Kidney tubule cell (primary cell): ENCODE measurements at places on chromosomes 16 and 17.

GRCh38 chr17:17725011-17725751 is 43.9 kb downstream of the RAI1 start:
- DNase-seq: no peak

- peak; percentile 11 for DNase-seq
These were observed 21.4 kb upstream of the ABCC3 start for GRCh38 chr17:50613007-50613992.

- DNase-seq: no peak
These were observed 141.6 kb downstream of the CDRT15L2 start for GRCh38 chr17:20721171-20721570.

DNA sequence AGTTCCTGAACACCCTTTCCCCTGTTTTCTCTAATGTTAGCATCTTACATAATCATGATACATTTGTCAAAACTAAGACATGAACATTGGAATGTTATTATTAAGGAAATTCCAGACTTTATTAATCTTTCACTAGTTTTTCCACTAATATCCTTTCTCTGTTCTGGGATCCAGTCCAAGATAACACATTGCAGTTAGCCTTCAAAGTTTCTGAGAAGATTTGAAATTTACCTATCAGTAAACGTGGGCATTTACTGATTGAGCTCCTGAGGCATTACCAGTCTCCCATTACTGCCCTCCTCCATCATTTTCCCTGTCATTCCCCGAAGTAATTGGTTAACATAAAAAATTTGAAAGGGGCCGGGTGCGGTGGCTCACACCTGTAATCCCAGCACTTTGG is 5.7 kb upstream of the CD300LG start:
- DNase-seq: no peak

DNA sequence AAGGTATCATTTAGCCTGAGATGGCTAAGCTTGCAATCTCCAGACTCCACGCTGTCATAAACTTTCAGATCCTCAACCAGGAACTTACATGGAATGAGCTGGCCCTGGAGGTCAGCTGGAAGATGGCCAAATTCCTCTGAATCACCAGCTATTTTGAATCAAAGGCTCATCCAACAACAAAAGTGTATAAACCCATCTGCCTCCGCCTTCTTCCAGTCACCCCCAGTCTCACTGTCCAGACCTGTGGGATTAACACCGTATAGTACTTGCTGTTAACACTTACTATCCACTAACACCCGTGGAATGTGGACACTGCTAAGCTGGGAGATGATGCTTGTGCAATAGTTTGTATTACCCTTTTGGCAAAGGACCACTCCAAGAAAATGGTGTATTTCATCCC is 1.9 kb upstream of the LCMT1 start:
- DNase-seq: peak; percentile 97

DNA sequence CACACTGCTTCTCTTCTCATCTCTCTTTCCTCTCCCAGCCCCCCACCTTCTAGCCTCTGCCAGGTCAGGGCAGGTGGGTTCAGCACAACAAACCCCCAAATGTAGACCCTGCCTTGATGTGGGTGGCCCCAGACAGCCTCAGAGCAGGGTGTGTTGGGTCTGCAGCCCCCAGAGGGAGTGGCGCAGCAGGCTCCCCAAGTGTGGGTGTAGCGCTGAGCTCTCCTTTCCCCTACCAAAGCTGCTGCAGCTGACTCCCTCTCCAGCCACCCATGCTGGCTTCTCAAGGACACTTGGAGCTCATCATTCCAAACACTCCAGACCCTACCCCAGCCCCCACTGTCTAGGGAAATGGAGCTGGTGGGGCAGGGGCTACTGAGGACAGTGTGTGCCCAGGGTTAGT is 27.3 kb downstream of the NLRC3 start:
- DNase-seq: no peak

- no peak for DNase-seq
These were observed 26.0 kb downstream of the SMARCE1 start for GRCh38 chr17:40621578-40621977.

DNA sequence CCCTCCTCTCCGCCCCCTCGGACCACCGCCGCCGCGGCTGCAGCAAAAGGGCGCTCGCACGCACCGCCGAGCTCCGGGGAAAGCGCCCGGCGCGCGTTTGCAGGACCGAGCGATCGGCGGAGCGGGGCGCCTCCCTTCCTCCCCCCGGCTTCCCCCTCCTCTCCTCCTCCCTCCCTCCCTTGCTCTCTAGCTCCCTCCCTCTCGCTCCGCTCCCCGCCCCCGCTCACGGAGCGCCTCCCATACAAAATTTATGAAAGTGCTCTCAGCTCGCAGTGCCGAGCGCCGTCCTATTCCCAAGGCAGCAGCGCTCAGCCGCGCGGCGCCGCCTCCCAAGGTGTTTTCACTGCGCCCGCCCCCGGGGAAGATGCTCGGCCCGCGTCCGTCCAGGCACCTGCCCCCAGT is at the start of gene RTN4RL1:
Gene RTN4RL1 (minus strand): TSS at position 115 of the 402 bp plus-strand sequence. CDS start 469 bp downstream, outside the sequence.
- peak; percentile 39 for DNase-seq

DNA sequence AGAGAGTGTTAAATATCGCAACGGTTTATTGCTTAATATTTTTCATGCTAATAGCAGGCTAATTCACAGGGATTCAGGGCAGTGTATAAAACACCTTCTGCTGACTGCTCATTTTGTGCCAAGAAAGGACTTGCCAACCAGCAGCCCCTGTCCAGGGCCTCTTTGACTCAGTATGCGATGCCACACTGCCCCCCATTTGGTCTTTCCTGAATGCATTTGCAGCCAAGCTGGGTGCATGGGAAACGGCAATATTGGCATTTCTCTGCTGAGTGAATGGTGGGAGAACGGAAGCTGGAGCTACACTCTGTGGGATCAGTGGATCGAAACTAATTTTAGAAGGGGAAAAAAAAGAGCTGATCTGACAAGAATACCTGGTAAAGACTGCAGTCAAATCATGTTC is 152.9 kb upstream of the C16orf82 start:
- no peak for DNase-seq

- DNase-seq: no peak
These were observed 25.8 kb downstream of the YPEL2 start for GRCh38 chr17:59357219-59357697.

DNA sequence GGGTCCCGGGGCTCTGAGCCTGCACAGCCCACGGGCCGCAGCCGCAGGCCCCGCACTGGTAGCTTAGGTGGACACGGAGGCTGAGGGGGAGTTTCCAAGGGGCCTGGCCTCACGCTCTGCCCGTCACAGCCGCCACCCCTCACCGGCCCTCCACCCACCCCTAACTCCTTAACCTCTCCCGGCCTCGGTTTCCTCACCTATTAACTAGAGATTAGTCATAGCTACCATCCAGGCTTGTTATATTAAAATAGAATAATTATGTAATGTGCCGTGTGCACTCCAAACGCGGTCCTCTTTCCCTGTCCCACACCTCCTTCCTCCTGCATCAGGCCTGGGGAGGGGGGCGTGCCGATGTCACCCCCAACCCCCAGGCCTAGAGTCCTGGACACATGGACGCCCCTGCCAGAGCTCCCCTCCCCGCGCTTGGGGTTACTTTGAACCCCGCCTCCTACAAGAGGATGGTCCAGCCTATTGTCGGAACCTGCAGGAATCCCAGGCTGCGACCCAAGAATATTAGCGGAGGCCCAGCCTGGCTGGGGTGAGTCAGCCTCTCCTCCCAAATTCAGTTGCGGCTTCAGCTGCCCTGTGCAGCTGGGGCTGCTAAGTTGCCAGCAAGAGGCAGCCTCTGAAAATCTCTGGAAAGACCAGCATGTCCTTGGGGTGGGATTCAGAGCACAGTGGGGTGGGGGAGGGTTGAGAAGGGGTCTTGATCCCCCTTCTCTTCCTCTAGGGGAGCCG is 17.3 kb downstream of the SOCS3 start:
- DNase-seq: peak; percentile 85

DNA sequence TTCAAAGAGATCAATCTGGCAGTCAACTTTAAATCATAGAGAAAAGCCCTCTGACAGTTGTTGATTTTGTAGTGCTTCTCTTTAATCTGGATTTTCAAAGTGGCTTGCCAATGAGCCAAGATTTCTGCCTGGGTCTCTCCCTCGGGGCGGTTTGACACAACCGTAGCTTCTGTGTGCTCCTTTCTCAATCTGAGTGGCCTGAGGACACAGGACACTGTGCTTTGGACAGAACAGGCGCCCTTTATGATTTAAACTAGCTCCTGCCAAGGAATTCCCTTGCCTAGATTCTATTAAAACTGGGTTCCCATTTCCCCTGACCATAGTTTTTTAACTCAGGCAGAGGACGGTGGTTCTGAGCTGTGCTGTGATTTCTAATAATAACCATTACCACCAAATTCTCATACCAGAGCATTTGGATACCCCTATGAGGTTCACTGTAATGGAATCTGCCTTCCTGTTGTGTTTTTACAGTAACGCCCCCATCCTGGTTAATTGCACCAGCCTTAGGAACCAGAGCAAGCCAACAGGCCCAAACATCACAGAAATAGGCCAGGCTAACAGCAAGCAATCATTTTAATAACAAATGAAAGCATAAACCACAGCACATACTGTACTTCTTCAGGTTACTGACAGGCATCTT is 4.0 kb downstream of the ZFHX3 start:
- DNase-seq: no peak

DNA sequence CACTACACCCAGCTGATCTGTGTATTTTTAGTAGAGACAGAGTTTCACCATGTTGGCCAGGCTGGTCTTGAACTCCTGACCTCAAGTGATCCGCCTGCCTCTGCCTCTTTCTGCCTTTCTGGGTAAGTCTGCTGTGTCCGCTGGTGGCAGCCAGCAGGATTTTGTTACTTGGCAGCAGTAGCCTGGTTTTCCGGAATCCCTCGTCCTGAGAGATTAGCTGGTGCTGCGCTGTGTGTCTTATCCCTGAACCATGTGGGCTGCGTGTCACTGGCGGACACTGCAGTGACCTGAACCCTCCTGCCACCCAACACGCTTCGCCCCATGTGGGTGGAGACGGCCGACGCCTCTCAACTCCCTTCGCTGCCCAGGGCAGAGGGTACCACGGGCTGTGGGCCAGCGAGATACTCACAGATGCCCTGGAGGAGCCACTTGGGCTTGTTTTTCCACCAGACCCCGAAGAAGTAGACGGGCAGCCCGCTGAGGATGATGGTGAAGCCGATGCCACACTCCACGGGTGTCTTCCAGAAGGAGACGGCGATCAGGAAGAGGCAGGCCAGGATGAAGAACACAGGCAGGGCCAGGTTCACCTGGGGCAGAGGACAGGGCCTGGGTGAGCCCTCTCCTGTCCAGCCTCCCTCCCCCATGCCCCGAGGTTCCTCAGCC is 35.2 kb downstream of the SLC7A5 start:
- no peak for DNase-seq

- DNase-seq: no peak
These were observed 40.7 kb downstream of the VAC14 start for GRCh38 chr16:70760221-70760620.

GRCh38 chr16:546909-547770 is 13.1 kb upstream of the PRR35 start:
- DNase-seq: peak; percentile 48

GRCh38 chr17:42181851-42182207 is 887 bp upstream of the KCNH4 start:
- DNase-seq: no peak

DNA sequence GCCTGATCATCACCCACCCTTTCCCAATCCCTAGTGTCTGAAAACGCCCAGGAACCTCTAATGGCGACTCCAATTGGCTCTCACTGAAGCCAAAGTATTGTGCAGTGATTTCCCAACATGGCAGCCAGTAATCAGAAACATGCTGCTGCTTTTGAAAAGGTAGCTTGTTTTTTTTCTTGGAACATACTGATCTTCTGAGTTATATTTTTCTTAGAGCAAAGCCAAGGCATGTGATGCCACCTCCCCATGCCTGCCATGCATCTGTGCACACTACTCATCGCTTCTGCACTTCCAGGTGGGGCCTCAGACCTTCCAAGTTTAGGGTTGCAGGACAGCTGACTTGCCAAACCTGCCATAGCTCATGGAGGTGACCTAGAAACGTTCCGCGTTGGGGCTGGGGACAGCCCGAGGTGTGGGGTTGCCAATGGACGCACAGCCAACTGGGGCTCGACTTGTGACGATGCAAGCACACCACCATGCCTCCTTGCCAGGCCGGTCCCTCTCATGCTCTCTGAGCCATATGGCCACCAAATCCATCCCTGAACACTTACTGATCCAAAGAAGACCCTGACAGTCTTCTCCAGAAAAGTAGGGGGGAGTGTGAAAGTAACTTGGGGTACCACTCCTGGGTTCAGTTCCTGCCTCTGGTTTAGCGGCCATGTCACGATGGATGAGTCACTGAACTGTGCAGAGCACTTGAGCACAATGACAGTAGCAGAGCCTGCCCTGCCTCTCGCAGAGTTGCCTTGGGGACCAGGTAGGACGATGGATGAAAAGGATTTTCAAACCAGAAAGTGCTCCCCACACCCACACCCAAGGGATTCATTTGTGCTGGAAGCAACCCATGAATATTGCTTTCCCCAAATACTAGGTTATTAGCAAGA is 155.7 kb downstream of the CCDC182 start:
- DNase-seq: peak; percentile 67

- DNase-seq: peak; percentile 60
These were observed 114.8 kb upstream of the NOL11 start for GRCh38 chr17:67602974-67603373.

DNA sequence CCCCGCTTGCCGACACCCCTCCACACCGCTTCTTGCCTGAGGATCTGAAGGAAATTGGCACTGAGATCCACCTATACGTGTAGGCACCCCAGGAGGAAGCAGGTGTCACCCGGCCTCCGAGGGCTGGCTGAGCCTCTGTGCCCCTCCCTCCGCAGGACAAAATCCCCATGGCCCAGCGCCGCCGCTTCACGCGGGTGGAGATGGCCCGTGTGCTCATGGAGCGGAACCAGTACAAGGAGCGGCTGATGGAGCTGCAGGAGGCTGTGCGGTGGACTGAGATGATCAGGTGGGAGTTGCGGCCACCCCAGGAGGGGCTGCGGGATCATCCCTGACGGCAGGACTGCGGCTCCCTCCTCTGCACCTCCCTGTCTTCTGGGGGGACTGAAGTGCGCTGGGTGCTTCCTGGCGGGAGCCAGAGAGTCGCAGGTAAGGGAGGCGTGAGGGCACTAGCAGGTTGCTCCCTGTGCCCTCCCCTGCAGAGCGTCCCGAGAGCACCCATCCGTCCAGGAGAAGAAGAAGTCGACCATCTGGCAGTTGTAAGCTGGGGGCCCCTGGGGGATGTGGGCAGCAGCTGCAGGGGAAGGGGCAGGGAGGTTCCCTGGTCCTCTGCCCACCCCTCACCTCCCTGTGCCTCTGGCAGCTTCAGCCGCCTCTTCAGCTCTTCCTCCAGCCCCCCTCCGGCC is 9.0 kb downstream of the NME3 start:
- no peak for DNase-seq

- no peak for DNase-seq
These were observed 841 bp upstream of the RAB5C start for GRCh38 chr17:42155614-42156045.

GRCh38 chr16:59733321-59733720 is 999.2 kb upstream of the GOT2 start:
- DNase-seq: no peak

DNA sequence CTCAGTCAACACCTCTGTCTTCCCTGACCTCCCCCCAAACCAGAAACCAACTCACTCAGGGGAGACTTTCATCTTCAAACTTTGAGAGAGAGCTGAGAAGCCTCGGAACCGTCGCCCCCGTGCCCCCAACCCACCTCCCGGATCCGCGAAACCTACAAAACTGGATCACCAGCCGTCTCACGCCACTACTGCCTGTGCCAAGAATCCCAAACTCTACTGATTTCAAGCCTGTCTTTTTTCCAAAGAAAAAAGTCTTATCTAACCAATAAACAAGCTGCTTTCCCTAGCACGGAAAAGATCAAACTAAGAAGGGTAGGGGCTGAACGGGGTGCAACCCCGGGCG is 2.0 kb downstream of the AXIN2 start:
- DNase-seq: no peak

- DNase-seq: no peak
These were observed 7.1 kb downstream of the COPZ2 start for GRCh38 chr17:48030531-48030930.

GRCh38 chr16:4460936-4461249 is 13.5 kb downstream of the NMRAL1 start:
- DNase-seq: no peak
